Urinary bladder (tissue), 4 donors: ENCODE measurements at places on chromosomes 7 and 10. TPM values are rescaled to one million over a fixed set of nuclear protein-coding genes. Genes with fewer than 3 reads are reported as not detected.

Gene VGF
- total RNA-seq, result not detected

Gene BLVRA
- 16.2 TPM for total RNA-seq

Gene CCDC3
- total RNA-seq, result 22.5 TPM

Gene CCSER2
- 75.4 TPM for total RNA-seq

Gene SPDYE8
- not detected for total RNA-seq

Gene MAP3K8
- 16.5 TPM for total RNA-seq

Gene UNCX
- not detected for total RNA-seq
